ENCODE measurements at places on chromosomes 1 and 21.
A peak's percentile ranks its signal among the peaks of the same experiment; 100 is the strongest.

DNA sequence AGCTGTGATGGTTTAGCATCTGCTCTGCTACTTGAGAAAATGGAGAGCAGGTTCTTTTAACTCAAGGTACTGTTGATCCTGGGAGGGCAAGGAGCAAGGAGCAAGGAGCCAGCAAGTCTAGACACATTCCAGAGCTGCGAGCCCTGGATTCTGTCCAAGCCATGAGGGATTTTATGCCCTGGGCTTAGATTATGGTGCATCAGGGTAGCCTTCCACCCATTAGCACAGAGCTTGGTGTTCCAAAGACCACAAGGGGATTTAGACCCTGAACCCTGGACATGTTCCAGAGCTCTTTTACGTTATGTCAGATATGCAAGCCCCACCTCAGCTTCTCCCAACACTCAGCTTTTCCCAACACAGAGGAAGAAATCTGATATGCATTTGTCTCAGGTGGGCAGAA is 2.0 kb upstream of the OR14I1 start:
- no peak for DNase-seq

GRCh38 chr1:210376836-210377372 is 48.2 kb downstream of the HHAT start:
- DNase-seq, result peak; percentile 89

GRCh38 chr1:180040034-180040433 is 85.4 kb downstream of the CEP350 start:
- DNase-seq, result peak; percentile 39

- DNase-seq, result no peak
Measured at GRCh38 chr1:66175098-66175497, 358.9 kb upstream of the SGIP1 start.

GRCh38 chr21:35925497-35925896 is 134.8 kb downstream of the SETD4 start:
- peak; percentile 28 for DNase-seq

DNA sequence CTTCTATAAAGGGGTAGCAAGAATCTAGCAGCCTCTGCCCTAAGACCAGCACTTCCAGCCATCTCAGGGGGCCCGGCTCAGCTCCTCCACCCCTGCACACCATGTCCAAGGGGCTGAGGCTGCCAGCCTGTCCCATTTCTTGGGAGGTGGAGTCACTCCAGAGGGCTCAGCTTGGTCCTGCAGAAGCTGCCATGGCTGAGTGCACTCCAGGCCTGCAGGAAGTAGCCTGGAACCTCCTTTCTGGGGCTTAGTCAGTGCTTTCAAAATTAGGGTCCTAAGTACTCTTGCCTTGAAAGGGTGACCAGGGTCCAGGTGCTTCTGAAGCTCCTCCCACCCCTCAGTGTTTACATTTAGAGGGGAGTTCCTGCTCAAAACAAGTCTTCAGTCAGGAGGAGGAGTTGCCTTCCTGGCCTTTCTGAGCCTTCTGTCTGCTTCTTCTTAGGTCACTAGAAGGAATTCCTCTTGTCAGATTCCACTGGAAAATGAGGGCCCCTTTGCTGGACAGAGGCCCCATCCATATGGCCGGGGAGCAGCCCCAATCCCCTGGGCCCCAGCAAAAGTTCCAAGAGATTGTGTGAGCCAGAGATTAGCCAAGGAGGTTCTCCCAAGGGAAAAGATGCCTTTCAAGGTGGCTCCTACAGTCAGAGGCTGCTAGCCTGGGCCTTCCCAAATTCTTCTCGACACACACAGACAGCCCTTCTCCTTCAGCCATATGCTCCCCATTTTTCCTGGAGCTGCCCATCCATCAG is 128.1 kb upstream of the VAMP3 start:
- DNase-seq, result no peak

- DNase-seq, result no peak
Measured at GRCh38 chr21:32099812-32100416, 178.9 kb downstream of the MIS18A start.

DNA sequence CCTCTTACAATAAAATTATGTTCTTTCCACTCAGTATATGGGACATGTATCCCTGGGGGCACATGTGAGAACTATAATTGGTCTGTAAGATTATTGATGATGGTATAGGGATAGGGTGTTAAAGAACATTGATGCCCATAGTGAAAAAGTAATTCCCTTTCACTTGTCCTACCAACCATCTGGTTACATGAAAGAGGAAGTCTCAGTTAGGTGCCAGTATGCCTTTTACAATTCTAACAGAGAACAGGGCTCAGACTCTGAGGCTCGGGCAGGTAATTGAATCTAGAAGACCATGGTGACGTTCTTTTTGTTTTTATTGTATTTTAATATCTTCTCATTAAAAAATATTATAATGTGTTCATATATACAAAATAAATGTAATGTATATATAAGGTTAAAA is 113.6 kb downstream of the FGGY start:
- no peak for DNase-seq

All from fibroblast of skin of abdomen (primary cell).